ENCODE measurements at places on chromosomes 5 and 9.

GRCh38 chr9:38249587-38250210 is 142.8 kb upstream of the ALDH1B1 start:
- DNase-seq = no peak

DNA sequence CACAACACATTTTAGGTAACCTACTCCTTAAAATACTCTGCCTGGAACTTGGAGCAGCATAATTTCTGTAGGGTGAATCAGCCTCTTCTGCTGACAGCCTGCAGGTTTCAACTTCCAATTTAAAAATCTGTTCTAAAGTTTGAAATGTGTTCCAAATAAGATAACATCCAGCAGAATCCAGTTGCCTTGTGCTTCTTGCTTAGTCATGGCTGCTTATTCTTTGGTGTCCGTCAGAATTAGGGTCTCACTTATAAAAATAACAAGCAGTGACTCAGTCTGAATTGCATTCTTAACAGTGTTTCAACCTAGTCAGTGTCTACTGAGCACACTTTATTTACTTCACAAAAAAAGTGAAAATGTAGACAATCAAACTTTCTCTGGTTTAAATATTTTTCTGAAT is 3.7 kb downstream of the CDH6 start:
- DNase-seq = no peak

DNA sequence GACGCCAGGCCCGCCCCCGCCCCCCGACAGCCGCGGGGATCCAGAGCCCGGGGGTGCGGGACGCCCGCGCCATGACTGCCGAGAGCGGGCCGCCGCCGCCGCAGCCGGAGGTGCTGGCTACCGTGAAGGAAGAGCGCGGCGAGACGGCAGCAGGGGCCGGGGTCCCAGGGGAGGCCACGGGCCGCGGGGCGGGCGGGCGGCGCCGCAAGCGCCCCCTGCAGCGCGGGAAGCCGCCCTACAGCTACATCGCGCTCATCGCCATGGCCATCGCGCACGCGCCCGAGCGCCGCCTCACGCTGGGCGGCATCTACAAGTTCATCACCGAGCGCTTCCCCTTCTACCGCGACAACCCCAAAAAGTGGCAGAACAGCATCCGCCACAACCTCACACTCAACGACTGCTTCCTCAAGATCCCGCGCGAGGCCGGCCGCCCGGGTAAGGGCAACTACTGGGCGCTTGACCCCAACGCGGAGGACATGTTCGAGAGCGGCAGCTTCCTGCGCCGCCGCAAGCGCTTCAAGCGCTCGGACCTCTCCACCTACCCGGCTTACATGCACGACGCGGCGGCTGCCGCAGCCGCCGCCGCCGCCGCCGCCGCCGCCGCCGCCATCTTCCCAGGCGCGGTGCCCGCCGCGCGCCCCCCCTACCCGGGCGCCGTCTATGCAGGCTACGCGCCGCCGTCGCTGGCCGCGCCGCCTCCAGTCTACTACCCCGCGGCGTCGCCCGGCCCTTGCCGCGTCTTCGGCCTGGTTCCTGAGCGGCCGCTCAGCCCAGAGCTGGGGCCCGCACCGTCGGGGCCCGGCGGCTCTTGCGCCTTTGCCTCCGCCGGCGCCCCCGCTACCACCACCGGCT is 1.0 kb downstream of the FOXE1 start:
- no peak for DNase-seq

DNA sequence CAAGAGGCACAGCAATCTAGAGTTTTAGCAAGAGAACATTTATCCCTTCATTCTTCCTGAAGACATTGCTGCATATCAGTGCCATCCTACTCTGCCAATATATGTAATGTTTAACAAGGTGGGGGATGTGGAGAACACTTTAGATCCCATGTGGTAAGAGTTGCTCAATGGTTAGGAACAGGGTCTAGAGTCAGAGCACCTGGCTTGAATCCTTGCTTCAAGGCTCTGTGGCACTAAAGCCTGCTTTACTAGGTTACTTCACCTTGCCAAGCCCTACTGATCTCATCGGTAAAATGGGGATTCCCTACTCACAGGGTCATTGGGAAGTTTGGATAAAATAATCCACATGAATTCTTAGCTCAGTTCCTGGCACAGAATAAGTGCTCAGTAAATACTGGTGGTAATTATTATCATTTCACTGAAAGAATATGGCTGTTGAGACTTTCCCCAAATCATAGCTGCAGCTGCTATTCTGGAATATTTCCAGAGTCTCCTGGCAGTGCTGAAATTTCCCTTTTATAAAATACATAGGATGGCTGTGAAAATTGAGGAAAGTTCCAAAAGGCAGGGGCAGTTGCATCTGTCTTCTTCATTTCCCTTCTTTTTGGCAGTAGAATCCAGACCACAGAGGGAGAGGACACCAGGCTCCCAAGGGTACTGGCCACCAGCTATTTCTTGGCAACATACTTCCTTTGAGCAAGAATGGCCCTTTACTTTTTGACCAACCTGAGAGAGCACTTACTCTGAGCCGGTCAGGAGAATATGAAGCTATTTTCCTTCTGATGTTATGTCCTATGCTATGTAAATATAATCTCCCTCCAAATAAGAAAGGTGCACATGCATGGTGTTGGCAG is 142.8 kb downstream of the PALM2AKAP2 start:
- DNase-seq = no peak

DNA sequence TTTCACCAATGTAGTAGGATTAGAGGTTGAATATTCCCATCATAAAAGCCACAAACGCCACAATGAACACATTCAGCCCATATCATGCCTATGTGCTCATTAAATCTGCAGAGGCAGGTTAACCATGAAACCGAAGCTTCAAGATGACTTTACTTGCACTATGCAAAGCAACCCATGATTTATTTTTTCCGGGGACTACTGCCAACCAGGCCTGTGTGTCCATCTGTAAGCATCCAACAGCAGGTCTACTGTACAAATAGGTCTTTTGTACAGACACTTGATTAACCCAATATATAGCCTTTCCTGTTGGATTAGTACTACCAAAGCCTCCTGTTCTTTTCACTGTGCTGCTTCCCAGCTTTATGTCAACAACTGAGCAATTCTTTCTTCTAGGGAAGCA is 104.9 kb upstream of the CDH10 start:
- DNase-seq = no peak

- DNase-seq = no peak
Measured at GRCh38 chr9:98083061-98083501, 26.5 kb downstream of the NANS start.

- no peak for DNase-seq
Measured at GRCh38 chr5:14635656-14636055, 28.9 kb upstream of the OTULIN start.

- no peak for DNase-seq
Measured at GRCh38 chr5:181008136-181008535, 19.5 kb downstream of the BTNL3 start.

- no peak for DNase-seq
Measured at GRCh38 chr5:59759600-59760351, 133.8 kb downstream of the PDE4D start.

GRCh38 chr5:179371121-179371510 is 25.9 kb upstream of the ADAMTS2 start:
- DNase-seq = no peak

GRCh38 chr5:169827769-169828168 is 152.5 kb downstream of the INSYN2B start:
- no peak for DNase-seq

- no peak for DNase-seq
Measured at GRCh38 chr5:80187421-80188090, 68.3 kb downstream of the SERINC5 start.

DNA sequence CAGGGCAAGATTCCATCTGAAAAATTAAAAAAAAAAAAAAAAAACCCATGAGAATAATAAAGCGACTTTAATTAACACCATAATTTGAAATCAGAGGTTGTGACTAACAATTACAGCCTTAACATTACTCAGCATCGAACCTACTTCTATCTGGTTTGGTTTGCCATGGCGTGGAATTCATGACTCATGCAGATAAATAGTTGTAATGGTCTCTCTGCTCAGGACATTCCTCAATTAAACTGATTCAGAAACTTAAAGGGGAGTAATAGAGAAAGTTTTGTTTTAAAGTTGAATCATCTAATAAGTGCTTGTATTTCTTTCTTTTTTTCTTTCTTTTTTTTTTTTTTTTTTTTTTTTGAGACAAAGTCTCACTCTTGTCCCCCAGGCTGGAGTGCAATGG is 135.5 kb downstream of the SPATA31D1 start:
- DNase-seq = no peak

GRCh38 chr9:71630377-71630995 is 137.8 kb downstream of the CEMIP2 start:
- no peak for DNase-seq

DNA sequence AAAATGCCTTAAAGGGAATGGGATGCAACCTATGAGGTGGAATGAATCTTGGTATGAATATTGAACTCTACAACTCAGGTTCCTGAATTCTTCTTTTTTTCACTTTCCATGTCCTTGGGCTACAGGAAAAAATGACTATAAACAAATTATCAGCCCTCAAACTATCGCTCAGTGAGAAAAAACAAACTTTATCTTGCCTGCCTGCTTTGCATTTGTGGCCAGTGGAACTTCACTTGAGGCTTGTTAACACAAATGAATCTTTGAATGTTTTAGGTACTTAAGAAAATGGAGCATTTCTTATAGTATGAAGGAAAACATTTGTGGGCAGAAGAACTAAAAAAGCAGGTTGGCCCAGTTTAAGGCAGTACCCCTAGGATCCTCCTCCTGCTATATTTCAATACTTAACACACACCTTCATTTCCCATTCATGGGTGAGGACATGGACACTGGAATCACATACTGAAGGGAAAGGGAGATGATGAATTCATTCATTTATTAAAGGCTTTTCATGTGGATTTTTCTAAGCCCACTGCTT is 34.1 kb downstream of the ELOVL7 start:
- DNase-seq = no peak

GRCh38 chr5:59246882-59247281 is 646.6 kb downstream of the PDE4D start:
- no peak for DNase-seq

DNA sequence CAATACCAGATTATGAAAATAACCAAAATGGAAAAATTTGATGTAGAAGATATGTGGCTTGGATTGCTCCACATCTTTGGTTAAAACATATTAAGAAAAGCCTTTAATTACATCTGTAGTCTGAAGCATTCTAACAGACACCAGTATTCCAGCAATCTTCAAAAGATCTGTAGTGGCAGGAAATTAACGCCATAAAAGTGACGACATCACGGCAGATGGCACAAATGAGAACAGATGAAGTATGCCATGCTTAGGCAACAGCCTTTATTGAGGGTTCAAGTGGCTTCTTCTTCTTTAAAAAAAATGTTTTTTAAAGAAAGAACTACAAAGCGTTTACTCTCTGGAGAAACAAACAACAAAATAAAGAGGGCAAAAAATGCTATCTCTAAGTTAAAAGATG is 164.2 kb downstream of the MEF2C start:
- DNase-seq = no peak

- no peak for DNase-seq
Measured at GRCh38 chr5:73897893-73898292, 271.9 kb downstream of the ARHGEF28 start.

DNA sequence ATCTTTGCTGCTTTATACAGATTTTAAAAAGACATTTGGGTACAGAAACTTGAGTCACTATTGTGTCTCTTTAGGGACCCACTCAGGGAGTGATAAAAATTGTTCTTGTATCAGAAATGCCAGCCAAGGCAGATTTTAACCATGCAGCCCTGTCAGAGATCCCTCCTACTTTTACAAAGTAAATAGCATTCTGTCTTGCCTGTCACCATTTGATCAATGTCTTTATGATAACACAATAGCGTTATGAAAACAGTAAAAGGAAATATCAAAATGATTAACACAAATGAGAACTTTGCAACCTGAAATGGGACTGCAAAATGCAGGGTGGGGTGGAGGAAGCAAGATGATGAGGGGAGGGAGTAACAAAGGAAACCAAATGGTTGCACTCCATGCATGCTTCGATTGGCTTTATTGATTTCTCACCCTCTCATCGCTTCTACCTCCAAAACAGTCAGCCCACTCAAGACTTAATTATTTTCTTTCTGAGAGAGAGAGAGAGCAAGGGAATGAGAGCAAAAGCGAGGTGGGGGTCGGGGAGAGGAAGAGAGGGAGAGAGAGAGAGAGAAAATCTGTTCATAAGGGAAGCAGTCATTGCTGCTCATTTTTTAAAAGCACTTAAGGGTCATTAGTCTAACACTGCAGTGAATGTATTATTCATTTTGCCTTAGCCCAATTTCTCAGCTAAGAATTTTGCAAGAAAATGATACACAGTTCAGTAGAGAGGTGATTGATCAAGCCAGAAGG is 576.5 kb downstream of the CSNK1G3 start:
- DNase-seq = no peak

DNA sequence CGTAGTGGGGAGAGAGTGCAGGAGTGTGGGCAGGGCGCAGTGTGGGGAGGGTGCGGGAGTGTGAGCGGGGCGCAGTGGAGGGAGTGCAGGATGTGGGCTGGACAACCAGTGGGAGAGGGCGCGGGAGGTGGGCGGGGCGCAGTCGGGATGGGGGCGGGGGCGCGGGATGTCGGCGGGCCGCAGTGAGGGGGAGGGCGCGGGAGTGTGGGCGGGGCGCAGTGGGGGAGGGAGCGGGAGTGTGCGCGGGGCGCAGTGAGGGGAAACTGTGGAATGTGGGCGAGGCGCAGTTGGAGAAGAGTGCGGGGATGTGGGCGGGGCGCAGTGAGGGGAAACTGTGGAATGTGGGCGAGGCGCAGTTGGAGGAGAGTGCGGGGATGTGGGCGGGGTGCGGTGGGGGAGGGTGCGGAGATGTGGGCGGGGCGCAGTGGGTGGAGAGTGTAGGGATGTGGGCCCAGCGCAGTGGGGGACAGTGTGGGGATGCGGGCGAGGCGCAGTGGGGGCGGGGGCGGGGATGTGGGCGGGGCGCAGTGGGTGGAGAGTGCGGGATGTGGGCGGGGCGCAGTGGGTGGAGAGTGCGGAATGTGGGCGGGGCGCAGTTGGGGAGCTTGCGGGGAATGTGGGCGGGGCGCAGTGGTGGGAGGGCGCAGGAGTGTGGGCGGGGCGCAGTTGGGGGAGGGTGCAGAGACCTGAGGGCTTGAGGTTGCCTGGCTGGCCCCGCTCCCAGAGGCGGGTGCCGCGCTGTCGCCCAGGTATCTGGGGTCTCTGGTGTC is at the start of gene NXNL2:
Gene NXNL2 (plus strand): TSS at position 723 of the 770 bp plus-strand sequence. CDS start 257 bp downstream, outside the sequence.
- DNase-seq = no peak

DNA sequence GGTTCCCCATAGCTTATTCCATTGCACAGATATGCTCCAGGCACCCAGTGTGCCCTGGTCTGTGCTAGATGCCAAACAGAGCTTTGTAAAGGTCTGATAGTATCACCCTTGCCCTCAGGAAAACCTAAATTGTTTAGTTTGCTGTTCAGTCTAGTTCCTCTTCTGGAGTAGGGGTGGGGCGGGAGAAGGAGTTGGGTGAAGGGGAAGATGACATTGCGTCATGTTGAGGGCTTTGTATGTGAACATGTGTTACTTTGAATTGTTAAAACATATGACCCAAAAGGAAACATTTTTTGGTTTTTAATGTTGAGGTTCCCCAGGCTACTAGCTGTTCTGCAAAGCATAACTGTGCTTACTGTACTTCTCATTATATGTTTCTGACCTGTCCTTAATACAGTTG is 40.6 kb downstream of the HACD4 start:
- peak; percentile 70 for DNase-seq

- no peak for DNase-seq
Measured at GRCh38 chr5:71828291-71829040, 109.4 kb downstream of the CARTPT start.

- DNase-seq = no peak
Measured at GRCh38 chr5:83653669-83654068, 67.0 kb downstream of the HAPLN1 start.

Measured in Kasumi-1 (cell line).